Fibroblast of lung (primary cell): ENCODE measurements at places on chromosomes 5 and 9. TPM values are rescaled to one million over a fixed set of nuclear protein-coding genes. Genes with fewer than 3 reads are reported as not detected.
A peak's percentile ranks its signal among the peaks of the same experiment; 100 is the strongest.

DNA sequence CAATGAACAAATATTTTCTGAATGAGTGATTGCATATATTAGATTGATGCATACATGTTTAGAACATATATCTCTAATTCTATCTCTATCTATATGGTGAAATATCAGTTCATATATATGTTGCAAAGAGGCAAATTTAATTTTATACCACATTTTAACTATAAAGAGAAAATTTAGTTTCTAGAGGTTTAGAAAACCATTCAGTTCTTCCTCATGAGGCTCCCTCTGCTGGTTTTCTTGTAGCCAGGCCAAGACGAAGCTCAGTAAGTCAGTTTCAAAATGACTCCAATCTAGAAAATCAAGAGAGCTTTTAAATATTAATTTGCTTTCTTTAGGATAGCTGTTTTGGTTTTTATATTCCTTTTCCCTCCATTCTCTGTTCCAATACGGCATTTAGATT is 312.1 kb downstream of the TMEM232 start:
- H3K4me3 ChIP-seq: no peak overlapping the region
- peak; percentile 19 for DNase-seq
- H3K27me3 ChIP-seq: no peaks in the 10 kb centered on the region
- H3K4me1 ChIP-seq: peaks cover 4% of the 10 kb centered on the region

- DNase-seq: no peak
- no peak overlapping the region for H3K27ac ChIP-seq
- H3K27me3 ChIP-seq: no peaks in the 10 kb centered on the region
- H3K36me3 ChIP-seq: no peaks in the 10 kb centered on the region
- H3K4me3 ChIP-seq: no peak overlapping the region
Measured at GRCh38 chr9:116942593-116943061, 255.5 kb downstream of the TRIM32 start.

- no peaks in the 10 kb centered on the region for H3K36me3 ChIP-seq
- no peak for DNase-seq
- H3K27me3 ChIP-seq: no peaks in the 10 kb centered on the region
- no peak overlapping the region for H3K4me3 ChIP-seq
- H3K4me1 ChIP-seq: no peaks in the 10 kb centered on the region
Measured at GRCh38 chr9:133226219-133227171, 17.4 kb upstream of the OBP2B start.

DNA sequence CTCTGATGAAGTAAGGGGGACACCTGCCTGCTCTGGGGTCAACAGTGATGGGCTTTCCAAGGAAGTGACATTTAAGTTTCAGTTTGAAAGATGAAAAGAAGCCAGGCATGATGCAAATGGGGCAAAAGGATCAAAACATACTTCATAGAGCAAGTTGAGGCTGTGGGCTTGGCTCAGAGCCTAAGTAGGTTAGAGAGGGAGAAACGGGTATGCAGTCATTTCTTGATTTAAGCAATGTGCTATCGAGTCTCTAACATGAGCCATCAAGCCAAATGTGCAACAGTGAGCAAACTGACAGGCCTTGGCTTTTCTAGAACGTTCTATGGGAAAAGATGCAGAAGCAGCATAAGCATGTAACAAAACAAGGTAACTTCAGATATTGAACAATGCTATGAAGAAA is 80.6 kb downstream of the ADRB2 start:
- H3K4me1 ChIP-seq: peaks cover 22% of the 10 kb centered on the region
- H3K27ac ChIP-seq: no peak overlapping the region
- no peak for DNase-seq
- H3K36me3 ChIP-seq: no peaks in the 10 kb centered on the region

DNA sequence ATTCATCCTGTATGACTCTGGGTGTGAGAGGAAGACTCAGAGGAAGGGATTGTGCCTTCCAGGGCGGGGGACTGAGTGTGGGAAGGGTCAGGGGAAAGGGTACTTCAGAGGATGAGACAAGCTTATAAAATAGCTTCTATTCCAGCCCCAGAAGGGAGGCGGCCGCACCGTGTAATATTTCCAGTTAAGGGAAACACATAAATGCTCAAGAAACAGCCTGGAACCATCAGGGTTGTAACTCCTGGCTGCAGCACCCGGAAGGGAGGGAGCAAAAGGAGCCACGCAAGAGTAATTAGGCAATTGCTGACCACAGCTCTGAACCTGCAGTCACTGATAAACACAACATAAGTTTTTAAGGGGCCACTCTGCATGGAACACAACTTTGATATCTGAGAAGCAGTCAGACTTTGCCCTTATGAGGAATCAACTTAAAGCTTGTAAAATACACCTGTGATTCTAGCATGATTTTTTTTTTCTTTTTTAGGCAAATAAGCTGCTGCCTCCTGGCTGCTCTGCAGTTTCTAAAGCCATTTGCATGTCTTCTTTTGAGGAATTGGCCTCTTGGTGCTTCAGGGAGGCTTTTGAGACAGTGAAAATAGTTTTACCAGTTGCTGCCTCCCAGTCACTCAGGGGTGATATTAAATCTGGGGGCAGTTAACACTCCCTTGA is 382.7 kb downstream of the ENC1 start:
- DNase-seq: peak; percentile 79
- no peaks in the 10 kb centered on the region for H3K4me1 ChIP-seq
- H3K27ac ChIP-seq: no peak overlapping the region
- H3K27me3 ChIP-seq: no peaks in the 10 kb centered on the region
- no peaks in the 10 kb centered on the region for H3K36me3 ChIP-seq

- no peak overlapping the region for H3K27ac ChIP-seq
- no peaks in the 10 kb centered on the region for H3K27me3 ChIP-seq
- no peak overlapping the region for H3K4me3 ChIP-seq
- H3K4me1 ChIP-seq: no peaks in the 10 kb centered on the region
Measured at GRCh38 chr9:100555471-100555870, 22.4 kb upstream of the CAVIN4 start.

DNA sequence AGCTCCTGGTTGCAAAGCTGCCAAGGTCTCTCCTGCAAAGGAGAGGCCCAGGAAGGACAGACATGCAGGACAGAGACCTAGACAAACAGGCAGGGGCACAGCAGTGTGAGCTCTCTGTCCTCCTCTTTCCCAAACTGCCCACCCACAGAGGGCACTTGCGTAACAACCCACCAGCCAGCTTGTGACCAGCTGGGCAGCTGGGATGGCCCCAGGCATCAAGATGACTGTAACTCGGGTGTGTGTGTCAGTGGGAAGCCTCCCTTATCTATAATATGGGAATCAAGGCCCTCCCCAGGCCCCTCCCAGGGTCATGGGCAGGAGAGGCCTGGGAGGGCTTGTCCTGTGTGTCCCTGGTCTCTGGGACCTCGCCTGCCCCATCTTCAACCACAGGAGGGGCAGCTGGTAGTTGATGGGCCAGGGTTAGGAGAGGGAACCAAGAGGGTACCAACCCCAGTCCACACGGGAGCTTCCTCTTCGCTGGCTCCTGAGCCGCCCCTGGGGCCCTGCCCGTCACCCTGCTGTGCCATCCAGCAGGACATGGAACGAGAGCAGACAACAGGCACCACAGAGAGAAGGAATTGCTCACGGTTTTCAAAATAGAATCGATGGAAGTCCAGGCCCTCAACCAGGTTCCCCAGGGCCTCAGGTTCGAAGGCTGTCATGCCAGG is 37.9 kb downstream of the SLC6A7 start:
- H3K4me3 ChIP-seq: no peak overlapping the region
- DNase-seq: peak; percentile 39
- H3K36me3 ChIP-seq: no peaks in the 10 kb centered on the region
- H3K4me1 ChIP-seq: no peaks in the 10 kb centered on the region

DNA sequence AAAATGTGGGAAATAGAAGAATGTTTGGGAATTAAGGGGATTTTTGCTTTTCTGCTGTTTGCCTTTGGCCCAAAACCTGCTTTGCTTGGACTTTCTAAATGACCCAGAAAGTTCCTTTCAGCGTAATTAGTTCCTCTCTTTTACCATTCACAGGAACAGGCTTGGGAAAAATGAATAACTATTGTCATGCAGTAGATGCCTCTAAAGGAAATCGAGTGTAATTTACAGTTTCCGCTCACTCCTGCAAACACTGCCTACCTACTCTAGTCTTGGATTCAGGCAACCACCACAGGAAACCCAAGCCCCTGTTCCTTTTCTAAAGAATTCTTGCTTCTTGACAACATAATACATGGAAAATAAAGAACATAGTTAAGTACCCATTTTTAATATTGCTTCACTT is 25.0 kb downstream of the TTC23L start:
- H3K4me1 ChIP-seq: no peaks in the 10 kb centered on the region
- no peaks in the 10 kb centered on the region for H3K27me3 ChIP-seq
- H3K27ac ChIP-seq: no peak overlapping the region
- H3K36me3 ChIP-seq: no peaks in the 10 kb centered on the region
- DNase-seq: no peak

DNA sequence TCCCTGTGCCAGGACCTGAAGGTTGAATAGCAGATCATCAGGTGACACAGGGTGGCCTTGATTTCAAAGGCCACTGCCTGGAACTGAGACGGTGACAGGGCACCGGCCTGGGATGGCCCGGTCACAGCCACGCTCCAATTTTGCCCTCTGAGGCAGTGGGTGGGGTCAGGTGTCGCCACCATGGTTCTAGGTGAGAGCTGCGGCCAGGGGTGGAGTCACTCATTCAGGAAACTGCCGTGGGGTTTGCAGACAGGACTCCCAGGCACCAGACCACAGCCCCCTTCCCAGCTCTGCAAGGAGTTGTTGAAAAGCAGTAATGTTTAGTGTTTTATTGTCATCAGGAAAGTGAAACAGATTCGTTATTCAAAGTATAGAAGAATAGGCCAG is 17.3 kb upstream of the RNU6ATAC start:
- peaks cover 5% of the 10 kb centered on the region for H3K4me1 ChIP-seq
- no peak overlapping the region for H3K4me3 ChIP-seq
- H3K27me3 ChIP-seq: peaks cover 9% of the 10 kb centered on the region
- no peak for DNase-seq

DNA sequence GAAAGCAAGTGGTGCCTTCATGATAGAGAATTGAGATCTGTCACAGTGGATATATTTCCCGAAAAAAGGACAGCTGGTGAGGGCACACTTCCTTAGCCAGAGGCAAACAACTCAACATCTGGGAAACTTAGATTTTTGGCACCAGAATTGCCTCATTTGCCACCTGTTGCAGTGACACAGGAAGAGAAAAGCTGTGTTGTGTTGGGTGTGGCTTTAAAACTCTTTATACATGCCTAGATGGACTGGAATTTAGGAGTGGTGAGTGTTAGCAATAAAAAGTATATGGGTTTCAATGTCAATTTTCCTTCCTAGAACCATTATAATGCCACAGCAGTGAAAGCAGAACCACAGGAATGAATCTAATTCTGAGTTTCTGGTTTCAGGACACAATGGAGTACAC is 62.6 kb upstream of the CEMIP2 start:
- no peak for DNase-seq
- H3K27me3 ChIP-seq: no peaks in the 10 kb centered on the region
- H3K36me3 ChIP-seq: no peaks in the 10 kb centered on the region
- no peak overlapping the region for H3K4me3 ChIP-seq
- H3K27ac ChIP-seq: no peak overlapping the region

- H3K4me3 ChIP-seq: peak overlapping the region; percentile 11
- peaks cover 6% of the 10 kb centered on the region for H3K36me3 ChIP-seq
Measured at GRCh38 chr5:6378766-6379103, 388 bp upstream of the MED10 start.

DNA sequence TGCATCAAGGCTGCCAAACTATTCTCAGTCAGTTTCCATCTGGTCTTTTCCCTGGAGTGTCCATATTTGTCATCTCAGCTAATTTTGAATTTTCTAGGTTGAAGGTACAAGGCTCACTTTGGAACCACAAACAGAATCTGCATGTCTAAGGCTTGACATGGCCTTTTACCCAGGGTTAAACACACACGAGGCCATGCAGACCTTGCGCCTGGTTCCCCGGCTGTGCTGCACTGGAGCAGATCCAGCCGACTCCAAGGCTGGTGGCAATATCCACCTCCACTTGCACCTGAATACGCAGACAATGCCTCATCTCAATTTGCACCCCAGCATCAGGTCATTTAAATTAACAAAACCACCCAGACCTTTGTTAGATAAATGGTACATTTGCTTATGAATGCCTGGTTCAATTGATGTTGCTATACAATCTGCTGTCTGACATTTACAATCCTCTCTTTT is 276.2 kb downstream of the HSPA4 start:
- no peak overlapping the region for H3K27ac ChIP-seq
- H3K4me1 ChIP-seq: no peaks in the 10 kb centered on the region
- H3K27me3 ChIP-seq: peaks cover 4% of the 10 kb centered on the region
- no peaks in the 10 kb centered on the region for H3K36me3 ChIP-seq
- H3K4me3 ChIP-seq: no peak overlapping the region
- no peak for DNase-seq

The ARHGEF28 gene
- 10.3 and 34.3 TPM in 2 replicates for total RNA-seq

The SLC36A2 gene
- total RNA-seq: not detected in 2 replicates

The NUTM2G gene
- not detected in 2 replicates for total RNA-seq

The PRDM9 gene
- not detected in 2 replicates for total RNA-seq

The GRAMD2B gene
- 12.1 and 21.3 TPM in 2 replicates for total RNA-seq
